ENCODE measurements at places on chromosomes 4 and X.

- DNase-seq, result no peak
These were observed 598.2 kb upstream of the NDST4 start for GRCh38 chr4:115711575-115711974.

- no peak for DNase-seq
These were observed 37.7 kb downstream of the ANTXR2 start for GRCh38 chr4:80035336-80035735.

DNA sequence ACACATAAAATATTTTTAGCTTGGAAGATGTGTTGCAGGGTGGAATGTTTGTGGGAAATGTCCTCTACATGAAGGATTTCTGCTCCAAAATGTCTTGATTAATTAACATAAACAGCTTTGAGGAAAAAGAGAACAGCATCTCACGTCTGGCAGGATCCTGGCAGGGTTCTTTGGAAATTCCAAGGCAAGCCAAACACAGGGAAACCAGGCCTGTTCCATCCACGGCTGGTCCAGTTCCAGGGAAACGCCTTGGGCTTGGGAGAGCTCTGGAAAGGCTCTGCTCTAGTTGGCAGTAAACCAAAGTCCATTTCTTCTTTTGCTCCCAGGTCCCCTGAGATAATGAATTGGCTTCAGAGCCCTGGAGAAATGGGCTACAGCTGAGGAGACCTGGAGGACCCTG, 42.4 kb upstream of the GAB1 start:
- no peak for DNase-seq

GRCh38 chr4:77893451-77893850, 30.8 kb downstream of the MRPL1 start:
- DNase-seq, result no peak

GRCh38 chrX:66017659-66018170, 22.2 kb downstream of the VSIG4 start:
- no peak for DNase-seq

GRCh38 chr4:187726485-187726884, 269.1 kb upstream of the ZFP42 start:
- DNase-seq, result no peak

DNA sequence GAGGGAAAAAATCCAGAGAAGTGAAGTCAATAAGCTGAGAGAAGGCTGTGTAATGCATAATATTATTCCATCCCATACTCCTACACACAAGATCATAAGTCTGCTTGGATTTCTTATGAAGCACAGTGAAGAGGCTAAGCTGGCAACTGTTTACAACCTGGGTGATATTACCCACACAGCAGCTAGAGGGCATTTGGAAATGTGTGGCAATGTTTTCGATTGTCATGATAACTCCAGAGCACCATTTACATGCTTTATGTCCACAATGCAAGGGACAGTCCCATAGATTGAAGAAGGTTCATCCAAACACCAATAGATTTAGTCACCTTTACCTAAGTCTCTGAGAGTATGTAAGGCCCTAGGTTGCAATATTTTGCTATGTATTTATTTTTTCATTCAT, 412.2 kb downstream of the PPP3CA start:
- DNase-seq, result no peak

DNA sequence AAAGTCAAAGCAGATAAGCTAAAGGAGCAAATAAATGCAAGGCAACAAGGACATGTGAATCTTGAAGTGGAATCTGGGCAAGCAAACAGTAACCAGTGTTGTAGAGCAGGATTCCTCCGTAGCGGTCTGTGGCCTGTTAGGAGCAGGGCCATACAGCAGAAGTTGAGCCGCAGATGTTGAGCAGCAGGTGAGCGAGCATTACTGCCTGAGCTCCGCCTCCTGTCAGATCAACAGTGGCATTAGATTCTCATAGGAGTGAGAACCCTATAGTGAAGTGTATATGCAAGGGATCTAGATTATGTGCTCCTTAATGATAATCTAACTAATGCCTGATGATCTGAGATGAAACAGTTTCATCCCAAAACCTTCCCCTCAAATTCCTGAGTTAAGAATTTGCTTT, 550.7 kb downstream of the ADGRL3 start:
- no peak for DNase-seq

DNA sequence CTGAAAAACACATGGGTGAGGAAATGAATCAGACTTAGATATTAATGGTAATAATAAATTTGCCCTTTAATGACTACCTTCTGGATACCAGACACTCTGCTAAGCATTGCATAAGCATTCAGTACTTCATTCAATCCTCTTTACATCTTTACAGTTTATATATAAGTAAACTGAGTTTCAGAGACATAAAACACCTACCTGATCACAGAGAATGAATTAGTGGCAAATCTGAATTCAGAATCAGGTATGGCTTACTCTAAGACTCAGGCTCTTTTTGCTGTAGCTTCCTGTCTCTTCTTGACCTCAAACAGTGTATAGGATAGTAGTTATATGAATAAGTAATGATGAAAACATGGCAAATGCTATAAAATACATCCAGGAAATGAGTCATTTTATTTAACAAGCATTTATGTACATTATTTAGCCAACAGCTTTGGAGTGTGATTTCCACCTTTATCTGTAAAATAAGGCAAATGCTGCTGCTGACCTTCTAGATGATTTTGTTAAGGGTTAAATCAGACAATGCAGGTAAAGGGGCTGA, 83.9 kb downstream of the VEGFC start:
- DNase-seq, result no peak

DNA sequence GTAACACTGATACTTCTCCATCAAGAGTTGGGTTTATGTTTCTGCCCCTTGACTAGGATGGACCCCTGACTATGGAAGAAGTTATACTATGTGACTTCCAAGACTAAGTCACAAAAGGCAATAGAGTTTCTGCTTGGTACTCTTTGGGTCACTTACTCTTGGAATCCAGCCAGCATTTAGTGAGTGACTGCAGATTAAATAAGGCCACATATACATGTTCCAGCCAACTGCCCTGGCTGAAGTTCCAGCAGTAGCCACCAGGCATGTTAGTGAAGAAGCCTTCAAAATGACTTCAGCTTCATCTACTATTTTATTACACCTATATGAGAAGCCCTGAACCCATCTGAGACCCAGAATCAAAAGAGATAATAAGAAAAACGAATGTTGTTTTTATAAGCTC, 524.0 kb downstream of the DMD start:
- DNase-seq, result no peak

DNA sequence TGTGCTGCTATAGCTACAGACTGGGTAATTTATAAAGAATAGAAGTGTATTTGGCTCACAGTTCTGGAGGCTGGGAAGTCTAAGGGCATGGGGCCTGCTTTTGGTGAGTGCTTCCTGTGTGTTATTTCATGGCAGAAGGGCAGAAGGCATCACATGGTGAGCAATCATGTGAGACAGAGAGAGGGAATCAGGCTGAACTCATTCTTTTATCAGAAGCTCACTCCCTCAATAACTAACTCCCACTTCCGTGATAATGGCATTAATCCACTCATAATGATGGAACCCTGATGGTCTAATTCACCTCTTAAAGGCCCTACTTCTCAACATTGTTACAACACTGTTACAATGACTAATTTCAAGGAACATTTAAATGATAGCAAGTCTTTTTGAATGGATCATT, 129.4 kb downstream of the FAT4 start:
- DNase-seq, result no peak

GRCh38 chr4:14025111-14025510, 397.6 kb upstream of the BOD1L1 start:
- DNase-seq, result no peak

GRCh38 chrX:26649534-26649933, 433.6 kb downstream of the MAGEB5 start:
- DNase-seq, result no peak

DNA sequence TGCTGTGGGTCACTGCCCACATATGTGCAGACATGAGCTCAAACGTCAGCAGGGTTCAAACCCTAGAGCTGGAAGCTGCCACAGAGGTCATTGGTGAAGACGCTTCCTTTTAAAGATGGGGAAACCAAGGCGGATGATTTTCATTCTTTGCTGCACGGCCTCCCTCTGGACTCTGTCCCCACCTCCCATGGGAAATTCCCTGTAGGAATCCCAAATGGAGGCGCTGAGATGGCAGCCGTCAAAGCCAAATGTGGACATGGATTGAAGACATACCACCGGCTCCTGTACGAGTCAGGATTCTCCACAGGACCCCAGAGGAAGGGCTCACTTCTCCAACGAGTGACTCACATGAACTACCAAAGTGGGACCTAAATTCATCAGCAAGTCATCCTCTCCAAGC, 286.4 kb downstream of the CRLF2 start:
- DNase-seq, result no peak

- DNase-seq, result no peak
These were observed 12.1 kb upstream of the MAGEA11 start for GRCh38 chrX:149699761-149700160.

GRCh38 chrX:122218666-122219065, 965.4 kb upstream of the GRIA3 start:
- DNase-seq, result no peak

DNA sequence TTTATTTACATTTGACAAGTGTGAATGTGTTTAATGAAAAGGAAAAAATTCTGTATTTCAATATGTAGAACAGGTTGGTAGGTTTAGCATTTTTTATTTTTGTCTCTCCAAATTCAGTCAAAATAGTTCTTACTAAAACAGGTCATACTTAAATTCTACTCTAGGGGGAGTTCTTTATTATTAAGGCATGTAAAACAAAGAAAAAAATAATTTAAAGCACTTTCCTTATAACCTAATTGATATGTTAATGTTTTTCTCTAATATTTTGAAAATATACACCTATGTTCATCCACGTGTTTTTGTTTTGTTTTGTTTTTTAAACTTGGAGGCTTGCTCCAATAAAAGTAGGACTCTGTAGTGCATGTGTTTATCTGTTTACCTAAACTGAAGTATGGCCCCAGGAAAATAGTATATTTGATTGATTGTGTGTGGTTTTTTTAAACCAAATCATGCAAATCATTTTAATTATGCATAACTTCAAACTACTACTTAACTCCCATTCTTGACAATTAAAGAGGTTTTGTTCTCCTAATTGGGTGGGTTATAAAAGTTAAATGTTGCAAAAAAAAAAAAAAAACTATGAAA, 562.7 kb downstream of the RPA4 start:
- no peak for DNase-seq

DNA sequence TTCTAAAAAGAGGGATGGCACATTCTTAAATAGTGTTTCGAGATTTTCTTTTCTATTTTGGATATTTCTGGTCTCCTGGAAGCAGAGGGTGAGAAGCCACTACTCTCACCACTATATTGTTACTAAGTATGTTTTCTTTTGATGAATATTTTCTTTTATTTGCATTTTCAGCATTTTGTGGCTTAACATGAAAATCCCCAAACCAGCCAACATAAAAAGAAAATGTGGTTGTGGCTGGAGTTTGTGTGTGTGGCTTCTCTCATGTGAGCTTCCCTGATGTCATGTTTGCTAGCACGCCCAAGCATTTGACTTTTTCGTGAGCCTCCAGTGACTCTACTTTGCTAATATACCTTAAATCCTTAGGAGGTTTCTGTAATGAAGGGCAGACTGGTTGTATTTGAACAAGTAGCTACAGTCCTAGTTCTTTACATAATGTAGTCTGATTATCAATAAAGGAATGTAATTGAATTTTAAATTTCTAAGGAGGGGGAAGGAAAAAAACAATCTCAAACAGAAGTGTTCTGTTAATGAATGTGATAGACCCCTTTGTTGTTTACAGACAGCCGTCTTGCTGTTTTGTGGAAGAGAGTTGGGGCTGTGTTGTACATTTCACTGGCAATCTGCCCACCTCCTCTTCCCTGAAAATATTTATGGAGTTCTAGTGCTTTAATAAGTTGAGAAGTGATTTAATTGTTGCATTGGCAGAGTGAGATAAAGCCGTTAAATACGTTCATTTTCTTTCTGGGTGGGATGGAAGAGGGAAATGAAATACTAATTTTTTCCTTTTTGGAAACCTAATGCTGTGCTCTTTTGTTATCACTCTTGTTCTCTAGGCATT, 114.6 kb downstream of the ARHGAP10 start:
- no peak for DNase-seq

DNA sequence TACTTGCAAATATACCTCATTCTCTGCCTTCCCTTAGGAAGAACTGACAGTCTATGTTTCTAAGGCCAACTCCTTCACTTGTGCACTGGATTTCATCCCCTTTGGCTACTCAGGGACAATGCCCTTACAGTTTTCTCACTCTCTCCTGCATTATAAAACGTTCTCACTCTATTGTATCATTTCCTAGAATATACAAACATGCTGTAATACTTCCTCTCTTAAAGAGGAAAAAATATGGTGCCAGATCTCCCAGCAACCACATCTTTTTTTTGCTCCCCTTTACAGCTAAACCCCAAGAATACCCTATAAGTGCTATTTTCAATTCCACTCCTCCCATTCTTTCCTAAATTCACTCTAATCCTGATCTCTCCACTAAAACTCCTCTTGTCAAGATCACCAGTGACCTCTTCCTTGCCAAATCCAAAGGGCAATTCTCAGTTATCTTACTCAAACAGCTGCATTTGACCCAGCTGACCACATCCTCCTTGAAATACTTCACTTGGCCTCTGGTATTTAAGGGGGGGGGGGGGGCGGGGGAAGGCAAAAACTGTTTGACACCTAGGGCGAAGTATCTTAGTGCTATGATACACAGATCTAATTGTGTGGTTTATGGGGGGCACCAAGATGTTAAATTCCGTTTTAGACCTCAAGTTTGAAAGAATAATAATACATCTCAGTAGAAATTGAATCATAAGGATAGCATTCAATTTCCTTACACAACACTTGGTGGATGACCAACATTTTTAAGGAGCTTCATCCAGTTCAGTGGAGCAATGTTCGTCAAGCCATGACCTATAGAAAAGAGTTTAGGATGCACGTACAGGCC, 1.6 kb downstream of the RCHY1 start:
- DNase-seq, result no peak

GRCh38 chrX:136148391-136148790, 1.1 kb downstream of the FHL1 start:
- DNase-seq, result no peak

DNA sequence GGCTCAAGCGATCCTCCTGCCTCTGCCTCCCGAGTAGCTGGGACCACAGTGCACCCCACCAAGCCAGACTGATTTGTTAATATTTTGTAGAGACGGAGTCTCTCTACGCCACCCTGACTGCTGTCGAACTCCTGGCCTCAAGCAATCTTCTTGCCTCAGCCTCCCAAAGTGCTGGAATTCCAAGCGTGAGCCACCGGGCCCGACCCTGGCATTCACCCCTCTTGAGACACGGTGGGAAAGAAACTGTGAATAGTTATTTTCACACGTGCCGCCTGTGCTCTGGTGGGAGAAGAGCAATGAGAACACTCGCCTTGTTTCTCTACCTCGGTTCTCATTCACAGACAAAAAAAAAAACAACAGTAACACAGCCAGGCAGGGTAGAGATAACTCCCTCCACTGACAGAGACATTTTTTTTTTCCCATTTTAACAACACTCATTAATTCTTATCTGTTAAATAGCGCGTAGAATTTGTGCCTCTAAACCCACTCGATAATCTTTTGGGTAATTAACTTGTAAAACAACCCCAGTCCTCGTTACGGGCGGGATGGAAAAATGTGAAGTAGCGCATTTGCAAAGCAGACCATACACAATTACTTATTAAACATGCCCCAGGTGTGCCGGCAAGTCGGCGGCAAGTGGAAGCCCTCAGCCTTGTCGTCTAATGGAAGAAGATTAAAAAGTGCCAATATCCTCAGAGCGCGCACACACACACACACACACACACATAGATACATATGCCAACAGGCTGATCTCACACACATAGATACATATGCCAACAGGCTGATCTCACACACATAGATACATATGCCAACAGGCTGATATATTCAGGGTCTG, 103.3 kb downstream of the DHRSX start:
- DNase-seq, result no peak

Measured in stimulated activated CD4-positive, alpha-beta T cell treated with anti-CD3 and anti-CD28 coated beads, Interleukin-1b, Interleukin-23, amount 100 ng/mL, for 1 hour (primary cell).